ENCODE measurements at places on chromosomes 16 and 17.

DNA sequence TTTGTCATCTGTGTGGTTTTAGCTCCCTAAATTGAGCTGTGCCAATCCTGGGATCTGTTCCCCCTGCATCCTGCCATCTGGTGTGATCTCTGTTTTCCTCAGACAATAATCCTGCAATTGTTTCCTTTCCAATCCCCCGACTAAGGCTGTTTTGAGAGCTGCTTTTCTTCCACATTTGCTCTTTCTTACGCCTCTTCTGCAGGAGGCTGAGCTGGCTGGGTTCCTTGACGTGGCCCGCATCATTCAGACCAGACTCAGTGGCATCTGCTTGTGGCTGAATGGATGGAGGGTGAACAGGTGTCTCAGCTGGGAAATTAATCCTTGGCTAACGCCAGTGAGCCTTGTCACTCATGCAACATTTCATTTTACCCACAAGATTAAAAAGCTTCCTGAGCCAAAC is 9.8 kb upstream of the MED9 start:
- DNase-seq: no peak

DNA sequence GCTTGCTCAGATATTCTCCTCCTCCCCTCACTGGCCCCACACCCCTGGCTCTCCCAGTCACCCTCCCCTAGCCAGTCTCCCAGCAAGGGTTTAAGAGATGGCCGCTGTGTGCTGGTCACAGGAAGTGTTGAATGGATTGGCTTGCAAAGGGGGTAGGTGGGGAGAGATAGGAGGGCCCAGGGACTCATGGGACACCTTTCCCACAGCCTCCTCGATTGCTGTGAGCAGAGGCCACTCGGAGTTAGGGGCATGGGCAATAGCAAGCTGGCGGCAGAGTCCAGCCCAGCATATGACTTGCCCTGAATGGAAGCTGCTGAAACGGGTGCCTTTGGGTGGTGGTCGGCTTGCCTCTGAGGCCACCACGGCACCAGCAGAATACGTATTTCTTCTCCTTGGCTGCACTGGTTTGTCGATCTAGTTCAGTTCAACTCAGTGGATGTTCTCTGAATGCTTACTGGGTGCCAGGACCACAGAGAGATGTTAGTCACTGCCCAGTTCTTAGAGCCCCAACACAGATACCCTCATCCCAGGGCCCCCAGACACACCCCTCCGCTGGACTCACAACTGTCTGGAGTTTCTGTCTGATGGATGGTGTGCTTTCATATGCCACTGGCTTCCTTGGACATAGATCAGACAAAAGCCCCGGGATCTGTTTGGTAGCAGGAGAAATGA is 6.0 kb downstream of the WFIKKN2 start:
- no peak for DNase-seq

DNA sequence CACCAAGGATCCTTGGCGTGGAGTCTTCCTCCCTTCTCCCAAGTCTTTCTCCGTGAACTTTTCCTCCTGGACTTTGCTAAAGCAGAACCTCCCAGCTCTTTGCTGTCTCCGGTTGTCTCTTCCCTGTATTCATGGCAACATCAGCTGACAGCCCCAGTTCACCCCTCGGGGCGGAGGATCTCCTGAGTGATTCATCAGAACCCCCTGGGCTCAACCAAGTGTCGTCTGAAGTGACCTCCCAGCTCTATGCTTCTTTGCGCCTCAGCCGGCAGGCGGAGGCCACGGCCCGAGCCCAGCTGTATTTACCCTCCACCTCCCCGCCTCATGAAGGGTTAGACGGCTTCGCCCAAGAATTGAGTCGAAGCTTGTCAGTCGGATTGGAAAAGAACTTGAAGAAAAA is 943 bp downstream of the CNTROB start:
- DNase-seq: no peak

- no peak for DNase-seq
Observed at GRCh38 chr16:1615761-1616160, 3.6 kb downstream of the CRAMP1 start.

GRCh38 chr16:49603956-49604355 is 230.4 kb downstream of the C16orf78 start:
- no peak for DNase-seq

- no peak for DNase-seq
Observed at GRCh38 chr17:75736173-75736835, 15.0 kb downstream of the ITGB4 start.

DNA sequence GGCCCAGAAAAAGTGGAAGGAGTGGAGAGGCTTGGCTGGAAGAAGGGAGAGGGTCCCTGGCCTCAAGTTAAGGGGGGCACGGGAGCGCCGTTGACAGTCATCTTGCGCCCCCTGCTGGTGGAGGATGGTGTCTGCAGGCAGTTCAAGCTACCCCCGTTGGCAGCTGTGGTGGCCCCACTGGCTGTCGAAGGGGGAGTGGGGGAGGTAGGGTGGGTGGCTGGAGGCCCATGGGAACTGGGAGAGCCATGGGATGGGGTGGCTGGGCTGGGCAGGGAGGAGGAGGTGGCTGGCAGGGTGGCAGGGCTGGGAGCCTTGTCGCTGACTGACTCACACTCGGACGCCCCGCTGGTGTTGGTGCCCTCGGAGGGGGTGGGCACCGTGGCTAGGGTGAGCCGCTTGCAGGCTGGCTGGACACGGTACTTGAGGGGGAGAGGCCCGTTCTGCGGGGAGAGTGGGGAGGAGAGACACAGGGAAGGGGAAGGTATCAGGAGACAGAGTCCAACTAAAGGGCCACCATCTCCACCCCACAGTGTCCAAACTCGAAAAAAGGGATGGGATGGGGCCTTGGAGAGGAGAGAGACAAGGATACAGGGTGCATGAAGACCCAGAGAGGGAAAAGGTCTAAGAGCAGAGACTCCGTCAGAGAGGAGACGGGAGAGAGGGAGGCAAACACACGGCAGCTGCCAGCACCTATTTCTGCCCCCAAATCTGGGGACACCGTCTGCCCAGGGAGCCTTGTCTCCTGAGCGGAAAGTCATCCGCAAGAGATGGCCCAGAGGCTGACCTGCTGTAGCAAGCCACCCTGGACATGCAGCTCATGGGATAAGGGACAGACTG is 5.2 kb downstream of the CISD3 start:
- DNase-seq: peak; percentile 54

- no peak for DNase-seq
Observed at GRCh38 chr17:17832032-17832363, 4.8 kb downstream of the SREBF1 start.

GRCh38 chr17:74567397-74567796 is at the start of gene CD300H:
Gene CD300H (minus strand): TSS chr17:74567509.
- no peak for DNase-seq

DNA sequence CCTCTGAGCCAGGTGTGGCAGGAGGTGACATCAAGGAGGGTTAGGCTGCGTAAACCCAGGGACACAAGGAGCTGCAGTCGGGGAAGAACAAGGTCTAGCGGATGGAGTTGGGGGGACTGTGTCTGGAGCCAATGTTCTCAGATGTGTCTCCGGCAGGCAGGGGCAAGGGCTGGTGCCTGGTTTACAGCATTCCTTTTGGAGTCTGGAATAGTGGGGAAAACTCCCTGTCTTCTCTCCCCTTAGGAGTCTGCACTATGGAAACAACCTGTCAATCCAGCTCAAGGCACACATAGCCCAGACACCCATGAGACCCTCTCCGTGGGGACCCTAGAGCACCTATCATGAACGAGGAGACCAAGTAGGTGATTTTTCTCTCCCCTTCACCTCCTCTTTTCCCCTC is 27.5 kb downstream of the NLRC5 start:
- DNase-seq: no peak

DNA sequence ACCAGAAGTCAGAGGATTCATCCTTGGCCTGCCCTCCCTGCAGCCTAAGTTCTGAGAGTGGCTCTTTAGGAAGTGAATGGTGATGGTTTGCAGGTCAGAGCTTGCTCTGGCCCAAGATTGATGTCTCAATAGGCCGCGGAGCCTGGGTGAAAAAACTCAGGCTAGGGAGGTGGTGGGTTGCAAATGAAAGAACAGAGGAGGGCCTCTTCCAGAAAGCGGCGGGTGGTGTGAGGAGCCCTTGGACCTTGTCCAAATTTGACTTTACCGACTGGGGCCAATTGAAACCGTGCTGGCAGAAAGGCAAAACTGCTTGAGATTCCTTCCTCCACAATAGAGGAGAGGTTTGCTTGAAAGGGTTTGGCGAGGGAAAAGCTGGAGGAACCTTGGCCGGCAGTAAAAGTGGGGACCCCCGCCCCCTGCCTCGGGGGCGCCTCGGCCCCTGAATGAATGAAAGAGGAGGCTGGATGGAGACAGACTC is 331.3 kb downstream of the SEC14L1 start:
- no peak for DNase-seq

- DNase-seq: no peak
Observed at GRCh38 chr16:50311891-50312501, 45.6 kb downstream of the ADCY7 start.

- DNase-seq: no peak
Observed at GRCh38 chr17:81631482-81631881, 5.4 kb downstream of the NPLOC4 start.

GRCh38 chr16:57744642-57744903 is 9.0 kb downstream of the KATNB1 start:
- DNase-seq: no peak

GRCh38 chr16:28984619-28985135 is at the start of gene LAT:
Gene LAT (plus strand): TSS chr16:28985052. CDS start chr16:28985418, 366 bp downstream.
- peak; percentile 64 for DNase-seq

DNA sequence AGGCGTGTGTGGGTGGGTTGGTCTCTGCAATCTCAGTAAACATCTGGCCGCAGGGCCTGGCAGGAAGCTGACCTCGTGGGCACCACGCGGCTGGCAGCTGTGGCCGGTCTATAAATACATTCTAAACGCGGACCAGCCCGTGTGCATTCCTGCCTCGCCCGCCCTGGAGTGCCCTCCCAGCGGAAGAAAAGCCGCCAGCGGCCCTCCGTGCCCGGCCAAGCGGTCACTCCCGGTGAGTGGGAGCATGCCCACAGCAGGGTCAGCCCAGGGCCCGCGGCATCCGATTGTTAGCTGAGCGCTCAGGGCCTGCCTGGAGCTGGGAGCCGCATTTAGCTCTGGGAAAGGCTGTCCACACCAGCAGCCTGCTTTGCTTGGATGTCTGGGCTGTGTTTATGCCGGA is 10.3 kb downstream of the ZNF469 start:
- DNase-seq: no peak

- DNase-seq: no peak
Observed at GRCh38 chr16:51184702-51185433, 33.8 kb upstream of the SALL1 start.

DNA sequence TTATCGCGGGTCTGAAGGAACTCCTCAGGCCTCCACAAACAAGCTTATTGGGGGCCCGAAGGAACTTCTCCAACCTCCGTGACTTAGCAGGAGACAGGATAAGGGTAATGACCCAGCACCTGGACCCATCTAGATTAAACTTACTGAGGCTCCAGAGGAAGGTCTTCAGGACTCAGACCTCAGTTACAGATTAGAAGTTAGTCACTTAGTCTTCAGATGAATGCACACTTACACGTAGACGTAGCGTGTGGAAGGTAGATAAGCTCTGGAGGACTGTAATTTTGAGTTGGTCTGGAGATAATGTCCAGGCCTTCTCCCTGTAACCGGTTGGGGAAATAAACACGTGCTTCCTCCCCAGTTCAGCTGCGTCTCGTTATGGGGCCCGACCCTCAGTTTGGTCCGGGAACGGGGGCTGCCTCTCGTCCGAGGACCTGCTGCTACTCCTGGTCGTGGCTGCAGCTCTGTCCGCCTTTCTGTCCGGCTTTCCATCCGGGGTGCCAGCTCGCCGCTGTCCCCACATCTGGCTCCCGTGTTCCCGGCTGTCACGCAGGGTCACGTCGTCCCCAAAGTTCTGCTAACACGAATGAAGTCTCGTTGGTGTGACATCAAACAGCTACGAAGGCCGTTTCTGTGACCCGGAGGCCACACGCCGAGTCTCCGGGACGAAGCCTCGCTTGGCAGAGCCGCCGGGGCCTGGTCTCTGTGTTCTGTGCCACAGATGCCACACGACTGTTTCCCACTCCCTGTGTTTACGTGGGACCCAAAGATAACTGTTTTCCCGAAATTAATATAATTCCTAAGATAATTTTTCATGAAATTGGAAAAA is 11.8 kb upstream of the SECTM1 start:
- DNase-seq: no peak

DNA sequence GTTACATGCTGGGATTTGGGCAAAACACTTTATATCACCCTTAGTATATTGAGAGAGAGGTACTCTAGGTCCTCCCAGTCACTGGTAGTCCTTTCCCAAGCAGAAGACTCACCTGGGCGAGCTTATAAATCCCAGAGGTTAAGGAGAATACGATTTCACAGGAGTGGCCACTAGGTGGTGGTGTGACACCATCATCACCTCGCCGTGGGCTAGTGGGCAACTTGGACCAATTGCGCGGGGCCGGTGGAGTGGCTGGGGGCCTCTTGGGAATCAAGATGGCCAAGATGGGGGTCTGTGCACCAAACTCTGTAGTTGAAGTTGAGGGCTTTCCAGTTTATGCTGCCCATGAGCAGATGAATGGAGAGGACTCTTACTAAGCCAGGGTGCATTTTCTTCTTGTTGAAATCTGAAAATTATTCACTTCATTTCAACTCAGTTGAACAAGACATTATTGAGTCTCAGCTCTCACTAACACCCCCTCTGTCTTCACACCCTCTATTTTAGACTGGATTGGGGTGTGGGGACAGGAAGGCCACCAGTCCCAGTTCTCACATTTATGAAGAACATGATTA is 38.2 kb upstream of the PIRT start:
- DNase-seq: no peak

GRCh38 chr16:3514621-3515020 is 13.8 kb downstream of the CLUAP1 start:
- no peak for DNase-seq

DNA sequence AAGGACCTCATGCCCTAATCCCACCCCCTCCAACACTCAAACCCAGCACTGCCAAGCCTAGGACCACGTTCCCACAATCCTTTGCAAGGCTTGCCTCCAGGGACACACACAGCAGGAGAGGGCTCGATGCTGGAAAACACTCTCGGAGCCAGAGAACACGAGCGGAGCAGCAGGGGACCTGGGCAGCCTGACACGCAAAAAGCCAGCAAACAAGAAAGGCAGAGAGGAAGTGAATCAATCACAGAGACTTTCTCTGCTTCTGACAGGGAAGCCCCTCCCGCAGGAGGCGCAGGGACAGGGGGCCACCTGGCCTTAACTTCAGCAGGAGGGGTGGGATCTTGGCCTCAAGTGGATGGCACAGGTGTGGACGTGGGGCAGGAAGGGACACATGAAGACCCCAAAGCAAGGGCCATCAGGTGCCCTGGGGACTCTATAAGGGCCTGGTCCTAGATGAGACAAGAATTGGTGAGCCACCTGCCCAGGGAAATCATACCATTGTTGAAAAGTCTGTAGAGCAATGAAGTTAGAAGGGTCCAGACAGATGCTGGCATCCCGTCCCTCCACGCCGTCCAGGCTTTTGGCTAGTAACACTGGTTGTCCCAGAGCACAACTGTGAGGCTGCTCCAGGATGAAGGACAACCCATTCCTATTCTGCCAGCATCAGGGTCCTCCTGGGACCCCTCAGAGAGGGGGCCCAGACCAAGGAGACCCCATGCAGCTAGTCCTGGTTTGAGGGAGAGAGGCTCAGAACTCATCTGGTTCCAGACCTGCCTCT is 2.2 kb downstream of the SDK2 start:
- DNase-seq: no peak

GRCh38 chr16:9647981-9648701 is 534.1 kb downstream of the GRIN2A start:
- no peak for DNase-seq
